ENCODE measurements at places on chromosomes 13 and 19.

DNA sequence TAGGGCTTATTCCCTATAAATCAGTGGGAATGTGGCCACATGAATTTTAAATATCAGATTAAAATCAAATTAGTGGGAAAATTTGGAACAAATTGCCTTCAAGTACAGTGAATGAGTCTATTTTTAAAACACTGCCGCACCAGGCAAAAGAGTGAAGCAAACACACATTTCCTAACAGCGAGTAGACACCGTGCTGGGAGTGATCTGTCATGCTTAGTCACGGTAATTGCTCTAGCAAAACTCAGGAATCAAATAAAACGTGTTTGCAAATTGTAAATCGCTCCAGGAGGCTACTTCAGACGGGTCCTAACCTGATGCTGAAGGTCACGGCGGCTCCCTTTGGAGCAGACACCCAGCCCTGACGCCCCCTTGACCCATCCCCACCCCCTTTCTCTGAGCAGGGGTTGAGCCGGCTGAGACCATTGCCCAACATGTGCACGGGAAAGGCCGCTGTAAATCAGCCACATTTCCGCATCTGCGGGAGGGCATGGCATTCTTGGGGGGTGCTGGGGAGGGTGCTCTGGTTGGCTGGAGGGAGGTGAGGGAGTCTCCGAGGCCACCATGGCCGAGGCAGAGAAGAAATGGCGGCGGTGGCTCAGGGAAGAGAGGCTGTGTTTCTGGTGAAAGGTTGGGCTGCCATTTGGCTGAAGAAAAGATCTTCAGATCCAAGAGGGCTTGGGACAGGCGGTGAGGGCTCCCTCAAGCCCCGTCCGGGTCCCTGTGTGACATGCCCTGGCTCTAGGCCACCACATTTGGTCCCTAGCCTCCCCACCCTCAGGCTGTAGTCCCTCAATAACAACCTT is 8.9 kb downstream of the CEBPA start:
- ATAC-seq = no peak

DNA sequence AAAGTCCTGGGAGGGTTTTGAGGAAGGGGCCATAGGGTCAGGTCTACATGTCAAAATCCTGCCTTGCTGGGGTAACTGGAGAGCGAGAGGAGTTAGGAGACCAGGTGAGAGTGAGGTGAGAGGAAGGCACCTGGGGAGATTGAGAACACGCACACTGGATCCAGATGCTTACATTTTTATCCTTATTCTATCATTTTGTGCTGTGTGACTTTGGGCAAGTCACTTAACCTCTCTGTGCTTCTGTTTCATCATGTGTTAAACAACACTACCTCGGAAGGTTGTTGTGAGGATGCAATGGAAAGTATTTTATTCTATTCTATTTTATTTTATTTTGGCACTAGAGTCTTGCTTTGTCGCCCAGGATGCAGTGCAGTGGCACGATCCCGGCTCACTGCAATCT is 3.5 kb downstream of the C19orf81 start:
- no peak for ATAC-seq

DNA sequence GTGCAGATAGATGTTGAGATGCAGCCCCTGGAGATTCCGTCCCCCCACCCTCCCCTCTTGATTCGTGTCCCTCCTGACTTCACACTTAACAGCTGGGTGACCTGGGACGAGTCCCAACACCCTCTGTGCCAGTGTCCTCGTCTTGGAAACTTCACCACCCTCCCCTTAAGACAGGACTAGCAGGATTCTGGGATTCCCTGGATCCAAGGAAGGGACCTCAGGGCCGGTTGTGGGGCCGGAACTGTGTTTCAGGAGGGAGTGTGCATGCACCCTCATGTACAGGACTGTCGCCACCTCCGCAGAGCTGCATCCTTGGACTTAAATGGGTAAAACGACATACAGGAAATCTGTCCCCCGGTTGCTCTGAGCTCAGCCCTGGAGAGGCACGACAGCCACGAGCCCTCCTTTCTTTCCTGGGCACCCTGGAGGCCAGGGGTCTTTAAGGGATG is 990 bp downstream of the MYO9B start:
- ATAC-seq = no peak

DNA sequence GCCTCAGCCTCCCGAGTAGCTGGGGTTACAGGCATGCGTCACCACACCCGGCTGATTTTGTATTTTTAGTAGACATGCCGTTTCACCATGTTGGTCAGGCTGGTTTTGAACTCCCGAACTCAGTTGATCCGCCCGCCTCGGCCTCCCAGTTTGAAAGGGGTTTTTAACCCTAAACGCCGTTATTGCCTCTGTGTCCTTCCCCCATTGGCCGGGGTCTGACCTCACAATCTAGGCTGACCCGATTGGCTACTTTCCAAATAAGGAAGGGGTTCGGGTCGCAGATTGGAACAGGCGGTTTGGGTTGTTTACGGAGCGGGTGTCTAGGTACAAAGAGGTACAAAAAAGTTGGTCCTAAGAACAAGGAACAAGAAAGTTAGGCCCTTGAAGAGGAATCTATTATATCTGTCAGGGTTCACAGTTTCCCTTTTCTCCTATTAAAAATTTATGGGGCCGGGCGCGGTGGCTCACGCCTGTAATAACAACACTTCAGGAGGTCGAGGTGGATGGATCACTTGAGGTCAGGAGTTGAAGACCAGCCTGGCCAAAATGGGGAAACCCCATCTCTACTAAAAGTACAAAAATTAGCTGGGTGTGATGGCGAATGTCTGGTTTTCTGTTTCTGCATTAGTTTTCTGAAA is 1.0 kb downstream of the ZNF253 start:
- ATAC-seq = peak; percentile 35

- ATAC-seq = no peak
Observed at GRCh38 chr19:56133858-56134653, 7.0 kb upstream of the ZNF444 start.

DNA sequence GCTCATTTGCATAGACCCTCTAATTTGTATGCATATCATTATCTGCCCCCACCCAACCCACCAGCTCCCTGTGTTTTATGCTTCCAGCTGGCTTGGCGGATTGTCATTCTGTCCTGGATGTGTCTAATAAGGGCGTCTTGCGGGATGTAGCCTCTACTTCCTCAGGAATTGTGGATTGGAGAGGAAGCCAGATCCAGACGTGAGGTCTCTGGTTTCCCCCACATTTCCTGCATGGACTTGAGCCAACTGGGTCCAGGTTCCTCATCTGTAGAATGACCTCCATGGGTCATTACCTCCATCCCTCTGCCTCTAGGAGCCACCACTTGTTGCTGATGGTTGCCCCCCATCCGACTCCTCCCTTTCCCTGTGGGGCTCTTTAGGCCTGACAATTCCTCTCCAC is 7.3 kb downstream of the TNFSF14 start:
- no peak for ATAC-seq

GRCh38 chr13:90696656-90697055 is 650.8 kb upstream of the MIR17HG start:
- no peak for ATAC-seq

GRCh38 chr13:90776051-90776748 is 571.3 kb upstream of the MIR17HG start:
- ATAC-seq = no peak

DNA sequence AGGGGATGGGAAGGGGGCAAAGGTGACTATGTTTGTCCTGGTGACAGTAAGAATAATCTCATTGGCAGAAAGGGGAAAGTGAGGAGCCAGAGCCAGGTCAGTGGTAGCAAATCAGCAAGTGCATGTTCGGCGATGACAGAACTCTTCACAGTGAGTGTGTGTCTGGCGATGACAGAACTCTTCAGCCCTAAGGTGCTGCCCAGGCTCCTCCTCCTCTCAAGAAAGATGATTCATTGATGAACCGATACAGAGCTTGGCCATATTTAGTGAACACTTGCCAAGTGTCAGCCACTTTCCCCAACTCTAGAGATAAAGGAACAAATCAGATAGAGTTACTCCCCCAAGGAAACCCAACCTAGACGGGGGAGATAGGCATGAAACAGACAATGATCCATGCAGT is 199.3 kb upstream of the UBL3 start:
- peak; percentile 83 for ATAC-seq

Data from activated T-helper 17 cell treated with anti-CD3 and anti-CD28 coated beads, Interleukin-2, amount 50 U/mL, for 72 hours (primary cell).